ENCODE measurements at places on chromosomes 7 and 10.

DNA sequence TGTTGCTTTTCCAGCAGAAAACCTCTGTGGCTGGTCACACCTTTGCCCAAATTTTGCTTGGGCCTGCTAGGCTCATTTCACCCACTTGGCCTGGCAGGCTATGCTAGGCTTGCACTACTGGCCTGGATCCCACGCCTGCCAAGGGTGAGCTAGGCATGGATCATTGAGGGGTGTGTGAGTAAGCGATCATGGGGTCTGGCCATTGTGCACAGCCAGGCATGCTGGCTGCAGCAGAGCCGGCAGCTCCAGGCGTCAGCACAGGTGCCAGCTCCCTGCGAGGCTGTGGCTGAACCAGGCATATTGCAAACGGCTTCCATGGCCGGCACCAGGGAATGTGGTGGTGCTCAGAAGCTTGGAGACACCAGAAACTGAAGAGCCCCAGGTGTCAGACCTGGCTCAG is 19.2 kb downstream of the CFAP70 start:
- no peak for DNase-seq

DNA sequence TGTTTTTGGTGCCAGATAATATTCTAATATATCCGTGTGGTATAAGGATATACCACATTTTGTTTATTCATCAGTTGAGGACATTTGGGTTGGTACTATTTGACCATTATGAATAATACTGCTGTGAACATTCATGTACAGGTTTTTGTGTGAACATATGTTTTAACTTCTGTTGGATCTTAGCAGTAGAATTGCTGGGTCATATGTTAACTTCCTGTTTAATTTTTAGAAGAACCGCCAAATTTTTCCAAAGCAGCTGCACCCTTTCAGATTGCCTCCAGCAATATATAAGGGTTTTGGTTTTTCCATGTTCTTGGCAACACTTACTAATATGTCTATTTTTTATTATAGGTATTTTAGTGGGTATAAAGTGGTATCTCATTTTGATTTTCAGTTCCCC is 22.8 kb downstream of the VPS26A start:
- DNase-seq = no peak

GRCh38 chr7:157711353-157711888 is 374.6 kb downstream of the DNAJB6 start:
- peak; percentile 53 for DNase-seq

DNA sequence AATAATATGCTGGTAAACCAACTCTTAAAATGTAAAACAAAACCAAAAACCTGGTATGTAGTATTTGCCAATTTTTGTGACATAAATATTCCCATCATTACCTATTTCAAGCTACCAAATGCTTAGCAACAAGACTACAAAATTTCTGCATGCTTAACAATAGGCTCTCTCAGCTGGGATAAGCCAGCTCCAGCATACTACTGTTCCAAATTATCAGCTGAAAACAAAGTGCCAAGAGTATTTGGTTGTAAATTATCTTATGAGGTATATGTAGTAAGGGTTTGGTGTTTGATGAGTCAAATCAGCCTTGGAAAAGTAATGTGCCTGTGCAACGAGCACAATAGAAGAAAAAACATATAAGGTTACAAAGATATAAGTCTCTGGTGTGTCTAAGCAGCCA is 263.2 kb downstream of the HGF start:
- DNase-seq = no peak

GRCh38 chr10:58266003-58266825 is 1.5 kb downstream of the IPMK start:
- DNase-seq = no peak

DNA sequence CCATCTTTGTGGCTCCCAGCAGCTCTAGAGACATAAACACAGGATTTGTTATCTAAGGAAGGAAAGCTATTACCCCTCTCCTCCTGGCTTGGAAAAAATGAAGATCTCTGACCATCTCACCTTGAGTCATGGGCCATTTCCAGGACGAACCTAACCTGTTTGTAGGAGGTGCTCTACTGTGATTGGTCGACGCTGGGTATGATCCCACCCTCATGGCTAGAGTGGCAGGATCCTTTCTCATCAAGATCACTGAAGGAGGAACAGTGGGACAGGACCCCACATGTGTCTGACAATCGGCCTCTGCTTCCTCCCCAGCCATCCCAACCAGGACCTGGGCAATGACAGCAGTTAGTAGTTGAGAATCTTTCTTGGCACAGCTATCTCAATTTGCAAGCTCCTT is 144.1 kb downstream of the EMX2 start:
- no peak for DNase-seq

DNA sequence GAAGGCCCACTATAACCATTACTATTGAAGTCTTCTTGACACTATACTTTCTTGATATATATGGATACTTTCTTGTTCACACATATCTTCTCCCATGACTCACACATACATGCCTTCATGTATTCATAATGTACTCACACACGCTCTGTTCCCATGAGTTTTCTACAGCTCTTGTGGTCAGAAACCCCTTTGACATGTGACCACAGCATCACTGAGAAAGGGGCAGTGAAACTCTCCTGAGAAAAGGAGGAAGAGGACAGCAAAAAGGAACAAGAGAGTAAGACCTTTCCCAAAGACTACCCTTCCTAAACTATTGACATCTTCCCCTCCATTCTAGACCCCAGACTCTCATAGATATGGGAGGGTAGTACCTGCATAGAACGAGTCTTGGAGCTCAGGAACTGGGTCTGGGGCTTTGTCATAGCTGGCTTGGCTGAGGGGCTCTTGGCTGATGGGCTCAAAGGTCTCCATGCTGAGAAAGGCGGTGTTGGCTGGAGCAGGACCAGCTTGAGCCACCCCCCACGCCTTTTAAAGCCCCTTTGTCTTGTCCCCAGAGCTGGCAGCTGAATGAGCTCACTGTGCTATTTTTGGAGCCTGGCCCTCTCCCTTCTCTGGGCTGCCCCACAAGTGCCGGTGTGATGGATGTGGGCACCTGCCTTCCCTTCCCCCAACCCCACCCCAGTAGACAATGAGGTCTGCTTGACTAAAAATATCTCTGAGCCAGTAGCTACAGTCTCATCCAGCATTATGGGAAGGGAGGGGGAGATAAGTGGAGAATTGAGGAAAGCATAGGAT is 5.1 kb downstream of the SYNPO2L start:
- DNase-seq = no peak

DNA sequence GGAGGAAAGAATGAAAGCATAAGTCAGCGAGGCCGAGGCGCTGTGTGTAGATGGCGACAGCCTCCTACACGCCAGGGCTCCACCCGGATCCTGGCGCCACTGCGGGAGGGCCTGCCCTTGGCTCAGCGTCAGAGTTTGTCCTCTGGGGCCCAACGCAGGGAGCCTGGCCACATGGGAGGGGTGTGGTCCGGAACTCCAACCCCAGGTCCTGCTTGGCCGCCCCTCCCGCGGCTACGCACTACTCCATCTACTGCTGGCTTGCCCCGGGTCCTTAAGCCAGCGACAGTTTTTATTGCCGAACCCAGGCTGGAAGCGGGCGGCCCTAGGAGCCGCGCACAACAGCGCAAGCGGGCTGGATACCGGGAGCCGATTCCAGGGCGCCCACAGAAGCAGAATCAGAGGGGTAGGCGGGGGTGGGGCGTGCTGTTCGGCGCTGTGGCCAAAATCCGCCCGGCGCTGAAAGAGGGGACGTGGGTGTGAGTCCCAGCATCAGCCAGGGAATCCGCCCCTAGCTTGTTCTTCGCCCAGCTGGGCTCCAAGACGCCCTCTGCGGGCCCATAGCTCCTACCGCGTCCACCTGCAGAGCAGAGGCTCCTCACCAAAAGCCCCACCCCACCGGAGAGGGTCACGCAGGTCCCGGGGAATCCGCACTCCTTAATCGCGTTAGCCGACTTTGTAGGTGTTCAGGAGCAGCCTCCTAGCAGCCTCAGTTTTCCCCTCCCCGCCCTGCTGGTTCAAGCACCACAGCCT is 4.5 kb downstream of the KAZALD1 start:
- DNase-seq = no peak

DNA sequence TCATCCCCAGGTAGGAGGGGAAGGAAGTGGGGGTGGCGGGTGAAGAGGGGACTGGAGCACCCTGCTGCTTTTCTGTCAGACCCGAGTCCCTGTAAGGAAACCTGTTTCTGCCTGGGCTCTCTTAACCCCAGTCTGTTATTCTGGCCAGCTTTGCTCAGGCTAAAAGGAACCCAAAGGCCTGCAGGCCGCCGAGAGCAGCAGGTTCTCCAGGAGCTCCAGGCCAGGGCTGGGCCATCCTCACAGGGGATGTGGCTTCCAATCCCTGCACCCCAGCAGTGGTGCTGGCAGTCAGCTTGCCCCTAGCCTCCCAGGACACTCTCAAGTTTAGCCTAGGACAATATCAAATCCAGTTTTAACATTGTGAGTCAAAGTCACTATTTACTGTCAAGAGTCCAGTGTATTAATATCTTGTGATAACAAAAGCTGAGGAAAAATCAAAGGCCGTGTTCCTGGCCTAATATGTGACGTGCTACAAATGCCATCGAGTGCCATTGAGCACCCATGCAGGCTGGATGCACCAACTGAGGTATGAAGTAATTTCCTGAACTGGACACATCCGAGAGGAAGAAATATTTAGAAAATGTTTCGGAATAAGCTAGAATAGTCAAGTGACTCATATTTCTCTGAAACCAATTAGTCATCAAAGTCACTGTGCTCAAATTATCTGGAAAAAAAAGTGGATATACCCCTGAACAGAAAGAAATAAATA is 7.0 kb downstream of the PKD1L1 start:
- DNase-seq = no peak

DNA sequence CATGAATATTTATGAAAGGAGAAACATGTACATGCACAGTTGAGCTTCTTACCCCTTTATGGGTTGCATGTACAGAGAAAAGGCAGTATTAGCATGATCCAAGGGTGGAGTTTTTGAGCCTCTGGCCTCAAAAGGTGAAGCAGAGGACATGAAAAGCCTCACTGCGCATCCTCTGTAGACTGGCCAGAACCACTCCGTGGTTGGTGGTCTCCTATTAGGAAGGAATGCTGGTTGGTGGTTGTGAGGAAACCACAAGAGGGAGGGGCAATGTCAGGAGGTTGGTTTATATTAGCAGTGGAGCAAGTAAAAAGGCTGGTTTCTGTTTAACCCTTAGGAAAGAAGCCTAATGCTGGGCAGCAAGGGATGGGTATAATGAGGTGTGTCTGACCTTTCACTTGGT is 37.5 kb downstream of the AHCYL2 start:
- no peak for DNase-seq

GRCh38 chr7:8204339-8205030 is 57.5 kb downstream of the ICA1 start:
- no peak for DNase-seq

GRCh38 chr7:37912756-37913155 is 3.9 kb downstream of the SFRP4 start:
- DNase-seq = no peak

DNA sequence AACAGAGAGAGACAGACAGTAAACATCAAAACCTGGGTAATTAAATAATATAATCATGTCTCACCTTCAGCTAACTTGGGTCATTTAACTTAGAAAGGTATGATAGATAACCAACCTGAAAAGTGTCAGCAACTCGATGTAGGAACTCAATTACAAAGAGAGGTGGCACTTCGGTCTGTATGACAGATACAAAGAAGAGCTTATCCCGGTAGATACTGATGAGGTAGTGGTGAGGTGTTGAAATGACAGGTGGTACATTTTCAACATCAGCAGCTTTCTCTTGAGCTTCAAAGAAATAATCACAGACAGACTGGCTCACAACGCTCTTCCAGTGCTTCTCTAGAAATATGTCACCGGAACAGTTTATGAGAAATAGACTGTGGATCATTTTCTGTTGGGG is 12.6 kb downstream of the AP3M1 start:
- no peak for DNase-seq

DNA sequence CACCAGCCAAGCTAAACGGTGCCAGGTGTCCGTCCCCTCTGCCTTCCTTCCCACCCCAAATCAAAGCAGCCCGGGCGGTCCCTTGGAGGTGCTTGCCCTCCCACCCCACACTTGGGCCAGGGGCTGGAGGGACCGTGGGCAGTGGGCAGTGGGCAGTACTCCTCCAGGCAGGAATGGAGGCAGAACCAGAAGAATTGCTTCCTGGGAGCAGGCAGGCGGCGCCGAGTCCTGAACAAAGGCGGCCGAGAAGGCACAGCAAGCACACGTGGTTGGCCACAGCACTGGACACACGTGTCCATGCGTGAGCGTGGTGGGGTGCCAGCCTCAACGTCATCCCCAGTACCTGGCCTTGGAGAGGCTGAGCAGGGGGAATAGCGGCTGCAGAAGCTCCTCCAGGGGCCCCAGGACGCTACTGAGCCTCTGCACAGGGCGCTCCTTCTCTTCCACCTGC is 48.4 kb upstream of the NKX6-2 start:
- no peak for DNase-seq

DNA sequence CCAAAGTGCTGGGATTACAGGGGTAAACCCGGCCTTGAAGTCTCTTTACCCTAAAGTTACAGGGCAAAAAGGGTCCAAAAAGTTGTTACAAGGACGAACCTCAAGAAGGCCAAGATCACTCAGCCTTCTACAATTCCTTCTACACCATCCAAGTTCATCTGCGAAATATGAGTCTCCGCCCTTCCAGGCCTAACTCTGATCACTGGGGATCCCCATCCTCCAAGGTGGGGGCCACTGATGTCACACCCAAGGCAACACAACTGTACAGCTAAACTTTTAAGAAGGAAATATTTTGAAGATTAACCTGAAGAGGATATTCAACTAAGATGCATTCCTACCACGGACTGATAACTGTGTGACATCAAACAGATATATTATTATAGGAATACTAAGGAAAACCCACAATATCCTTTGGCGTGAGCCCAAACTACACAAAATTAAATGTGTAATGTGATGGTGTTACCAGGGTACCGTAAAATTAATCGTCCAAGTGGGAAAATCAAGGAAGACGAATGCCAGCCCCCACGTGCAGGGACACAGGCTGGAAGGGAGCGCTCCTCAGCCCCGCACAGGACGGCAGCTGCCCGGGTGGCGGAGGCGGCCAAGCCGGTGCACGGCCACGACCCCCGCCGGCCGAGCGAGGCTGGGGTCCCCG is 1.0 kb downstream of the PAXIP1 start:
- DNase-seq = no peak

DNA sequence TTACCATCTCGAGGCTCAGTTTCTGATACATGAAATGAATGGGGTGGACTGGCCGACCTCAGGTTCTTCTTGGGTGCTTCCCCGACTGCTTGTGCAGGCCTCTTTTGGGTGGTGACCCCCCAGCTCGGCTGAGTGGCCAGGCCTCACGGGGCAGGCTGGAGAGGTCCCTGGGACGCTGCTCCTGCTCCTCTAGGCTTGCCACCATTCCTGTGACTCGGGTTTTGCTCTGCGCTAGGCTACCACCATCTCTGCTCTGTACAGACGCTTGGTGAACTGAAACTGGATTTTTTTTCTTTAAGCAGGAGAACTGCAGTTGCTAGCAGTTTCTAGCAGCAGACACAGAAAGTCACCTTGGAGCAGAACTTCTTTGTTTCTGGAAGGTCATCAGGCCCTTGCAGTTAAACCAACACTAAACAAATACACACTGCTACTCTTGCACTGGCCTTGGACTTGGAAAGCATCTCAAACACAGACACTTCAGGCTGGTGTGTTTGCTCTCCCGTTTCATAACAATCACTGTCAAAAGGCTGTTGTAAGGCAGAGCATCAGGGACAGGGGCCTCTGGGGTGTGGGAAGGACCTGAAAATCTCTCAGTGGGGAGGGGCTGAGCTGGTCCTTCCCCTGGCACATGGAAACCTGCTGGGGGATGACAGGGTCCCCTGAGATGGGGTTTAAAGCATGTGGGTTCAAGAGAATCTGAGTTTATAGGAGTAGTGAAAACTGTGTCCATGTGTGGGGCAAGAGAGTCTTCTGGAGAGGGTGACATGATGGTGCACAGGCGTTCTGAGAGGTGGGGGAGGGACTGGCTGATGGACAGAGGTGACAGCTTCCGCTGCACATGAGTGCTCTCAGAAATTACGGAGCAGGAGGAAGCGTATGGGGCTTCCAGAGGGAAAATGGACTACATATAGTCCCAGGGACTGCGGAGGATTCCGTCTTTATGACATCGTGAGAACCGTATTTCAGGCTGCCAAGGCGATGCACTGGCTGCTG is 35.0 kb upstream of the GIMAP8 start:
- no peak for DNase-seq

Data from type B pancreatic cell (in vitro differentiated cells).